ENCODE measurements at places on chromosomes 7 and 10.

- DNase-seq, result no peak
Observed at GRCh38 chr10:91884536-91884935, 24.8 kb downstream of the FGFBP3 start.

DNA sequence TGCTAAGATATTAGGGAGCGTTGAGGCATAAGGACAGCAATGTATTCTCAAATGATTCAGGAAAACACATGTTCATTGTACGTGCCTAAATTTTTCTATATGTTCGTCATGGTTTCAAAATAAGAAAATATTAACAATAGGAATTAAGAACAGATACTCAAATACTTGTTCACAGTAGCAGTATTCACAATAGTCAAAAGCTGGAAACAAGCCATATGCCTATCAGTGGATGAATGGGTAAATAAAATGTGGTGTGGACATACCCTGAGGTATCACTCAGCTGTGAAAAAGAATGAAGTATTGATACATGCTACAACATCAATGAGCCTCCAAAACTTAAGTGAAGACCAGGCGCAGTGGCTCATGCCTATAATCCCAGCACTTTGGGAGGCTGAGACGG, 84.7 kb upstream of the PTER start:
- DNase-seq, result no peak

- DNase-seq, result no peak
Observed at GRCh38 chr7:129848436-129848835, 104.3 kb downstream of the UBE2H start.

DNA sequence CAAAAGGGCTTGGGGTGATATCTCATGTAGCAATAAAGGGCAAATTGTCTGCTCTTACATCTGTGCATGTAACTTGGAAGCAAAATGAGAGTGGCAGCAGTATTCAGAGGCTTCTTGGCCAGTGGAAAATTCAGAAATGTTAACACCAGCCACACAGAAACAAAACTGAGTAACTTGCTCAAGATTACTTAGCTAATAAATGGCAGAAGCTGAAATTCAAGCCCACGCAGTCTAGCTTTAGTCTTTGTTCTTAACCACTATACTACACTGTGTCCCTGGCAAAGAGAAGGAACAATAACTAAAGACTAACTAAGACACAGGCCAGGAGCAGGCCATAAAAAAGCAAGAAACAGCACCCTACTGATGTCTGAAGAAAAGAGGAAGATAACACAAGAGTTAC, 185.9 kb upstream of the ASAH2 start:
- DNase-seq, result no peak

DNA sequence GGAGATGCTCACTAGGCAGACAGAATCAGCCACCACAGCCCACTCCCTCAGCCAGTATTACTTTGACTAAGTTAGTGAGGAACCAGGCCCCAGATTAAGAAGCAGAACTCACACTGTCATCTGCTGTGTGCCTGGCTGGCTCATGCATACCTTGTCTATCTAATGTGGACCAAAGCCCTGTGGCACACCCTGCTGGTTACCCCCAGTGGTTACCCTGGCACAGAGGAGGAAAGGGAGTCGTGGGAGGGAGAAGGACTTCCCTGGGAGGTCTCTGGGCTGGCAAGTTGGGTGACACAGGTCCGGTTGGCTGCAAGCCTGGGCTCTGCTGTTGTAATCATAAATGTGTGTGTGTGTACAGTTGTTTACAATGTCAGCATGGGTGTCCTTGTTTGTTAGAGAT, 7.5 kb upstream of the SH2D4B start:
- DNase-seq, result no peak

GRCh38 chr10:44922796-44923545, 11.8 kb downstream of the TMEM72 start:
- DNase-seq, result no peak

GRCh38 chr10:93173967-93174845, 100.5 kb downstream of the CYP26A1 start:
- DNase-seq, result no peak

DNA sequence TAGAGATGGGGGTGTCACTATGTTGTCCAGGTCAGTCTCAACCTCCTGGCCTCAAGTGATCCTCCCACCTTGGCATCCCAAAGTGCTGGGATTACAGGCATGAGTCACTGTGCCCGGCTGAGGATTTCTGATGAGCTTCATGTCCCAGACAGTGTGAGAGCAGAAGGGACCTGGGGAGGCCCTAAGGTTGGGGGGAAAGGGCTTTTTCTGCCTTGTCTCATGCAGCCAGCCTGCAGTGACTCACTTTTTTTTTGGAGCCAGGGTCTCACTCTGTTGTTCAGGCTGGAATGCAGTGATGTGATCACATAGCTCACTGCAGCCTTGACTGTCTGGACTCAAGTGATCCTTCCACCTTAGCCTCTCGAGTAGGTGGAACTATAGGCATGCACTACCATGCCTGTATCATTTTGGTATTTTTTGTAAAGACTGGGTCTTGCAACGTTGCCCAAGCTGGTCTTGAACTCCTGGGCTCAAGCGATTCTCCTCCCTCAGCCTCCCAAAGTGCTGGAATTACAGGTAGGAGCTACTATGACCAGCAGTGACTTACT, 14.6 kb downstream of the COL26A1 start:
- no peak for DNase-seq

GRCh38 chr7:117157241-117158209, 165.3 kb downstream of the WNT2 start:
- no peak for DNase-seq

Data from activated CD8-positive, alpha-beta memory T cell treated with anti-CD3 and anti-CD28 coated beads for 1 hour (primary cell).